ENCODE measurements at places on chromosomes 4 and X.

GRCh38 chrX:150663073-150663472 is 30.1 kb upstream of the MTMR1 start:
- no peak for DNase-seq

DNA sequence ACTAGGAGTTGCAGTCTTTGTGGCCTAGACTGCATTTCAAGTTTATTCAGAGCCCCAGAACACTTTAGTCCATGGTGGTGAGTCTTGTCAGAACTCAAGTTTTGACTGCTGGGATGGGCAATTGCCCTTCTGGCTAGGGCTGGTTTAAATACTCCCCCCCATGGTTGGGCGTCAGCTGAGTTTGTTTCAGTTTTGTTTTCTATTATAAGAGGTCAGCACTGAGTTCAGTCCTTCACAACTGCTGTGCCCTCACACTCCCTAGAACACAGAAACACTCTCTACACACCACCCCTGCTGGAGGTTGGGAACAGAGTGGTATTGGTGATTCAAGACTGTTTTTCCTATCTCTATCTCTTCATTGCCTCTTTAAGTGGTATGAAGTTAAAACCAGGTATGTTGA is 217.0 kb downstream of the GUCY2F start:
- no peak for DNase-seq

DNA sequence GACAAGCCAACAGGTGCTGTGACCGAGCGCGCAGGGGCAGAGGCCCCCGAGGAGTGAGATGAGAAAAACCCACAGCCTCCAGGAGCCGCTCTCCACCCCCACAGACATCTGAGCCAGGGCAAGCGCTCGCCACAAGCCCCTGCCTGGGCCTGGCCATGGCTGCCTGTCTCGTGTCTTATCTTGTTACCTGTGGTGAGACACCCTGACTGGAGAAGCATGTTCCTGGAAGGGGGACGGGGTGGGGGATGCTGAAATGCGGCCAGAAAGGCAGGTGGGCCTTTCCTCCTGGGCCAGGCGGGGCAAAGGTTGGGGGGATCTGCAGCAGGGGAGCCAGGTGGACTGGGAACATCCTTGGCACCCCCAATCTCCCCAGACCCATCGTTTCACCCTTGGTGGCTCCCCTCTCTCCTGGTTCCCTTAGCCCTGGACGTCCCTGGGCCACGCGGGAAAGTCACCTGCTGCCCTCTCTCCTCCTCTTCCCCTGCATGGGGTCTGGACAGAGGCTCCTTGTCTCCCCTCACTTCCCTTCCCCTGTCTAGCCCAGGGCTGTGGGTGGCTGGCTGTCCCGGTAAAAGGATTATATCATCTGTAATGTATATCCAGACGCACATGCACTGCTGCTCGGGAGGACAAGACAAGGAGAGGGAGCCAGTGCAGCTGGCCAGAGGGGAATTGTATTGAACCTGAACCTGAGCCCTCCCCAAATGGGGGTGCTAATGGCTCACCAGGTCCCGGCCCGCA is 8.4 kb upstream of the DUSP9 start:
- DNase-seq, result no peak

DNA sequence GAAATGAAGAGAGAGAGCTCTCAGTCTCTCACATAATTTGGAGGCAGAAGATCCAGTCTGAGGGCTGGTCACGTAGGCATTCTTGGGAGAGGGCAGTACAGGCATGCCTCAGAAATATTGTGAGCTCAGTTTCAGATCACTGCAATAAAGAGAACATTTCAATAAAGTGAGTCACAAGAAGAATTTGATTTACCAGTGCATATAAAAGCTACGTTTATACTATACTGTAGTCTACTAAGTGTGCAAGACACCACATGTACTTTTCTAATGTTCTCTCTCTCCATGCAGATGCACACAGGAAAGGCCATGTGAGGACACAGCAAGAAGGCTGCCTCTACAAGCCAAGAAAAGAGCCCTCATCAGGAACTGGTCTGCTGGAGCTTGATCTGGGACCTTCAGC is 583.5 kb upstream of the FAT1 start:
- DNase-seq, result peak; percentile 48

- DNase-seq, result no peak
Observed at GRCh38 chr4:146844761-146845160, 100.9 kb downstream of the TTC29 start.

DNA sequence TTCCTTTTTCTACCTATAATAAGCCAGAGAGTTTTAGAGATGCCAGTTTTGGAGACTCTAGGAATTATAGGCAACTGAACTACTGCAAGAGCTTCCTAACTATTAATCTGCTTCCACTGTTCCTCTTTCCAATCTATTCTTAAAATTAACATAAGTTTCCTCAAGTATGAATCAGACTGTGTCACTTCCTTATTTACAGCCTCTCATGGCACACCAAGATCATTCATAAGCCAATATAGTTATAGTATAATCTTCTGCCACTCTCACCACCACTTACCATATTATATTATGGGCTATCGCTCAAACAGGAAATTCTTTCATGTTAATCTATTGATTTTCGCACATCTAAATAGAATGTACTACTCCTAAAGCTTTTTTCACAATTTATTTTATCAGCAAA is 383.5 kb downstream of the STPG2 start:
- no peak for DNase-seq

Data from iris pigment epithelial cell (primary cell).